Bronchus fibroblast of lung (primary cell): ENCODE measurements at places on chromosomes 4 and X. TPM values are rescaled to one million over a fixed set of nuclear protein-coding genes. Genes with fewer than 3 reads are reported as not detected.

Gene SEPTIN6
- total RNA-seq = 11.3 and 11.9 TPM in 2 replicates

Gene TRIM2
- 21.1 and 26.1 TPM in 2 replicates for total RNA-seq

Gene ASB5
- total RNA-seq = 0.30 and 0.50 TPM in 2 replicates

Gene TMEM144
- 1.2 and 1.5 TPM in 2 replicates for total RNA-seq

Gene DRP2
- 1.2 and 2.0 TPM in 2 replicates for total RNA-seq

Gene DCHS2
- under 0.01 TPM in 1 of 2 replicates, not detected in the other for total RNA-seq

Gene ADGRG2
- total RNA-seq = under 0.01 TPM in 2 replicates

Gene MAGEB6B
- total RNA-seq = not detected in 2 replicates

Gene GRIPAP1
- total RNA-seq = 10.8 and 11.0 TPM in 2 replicates

Gene MTMR8
- total RNA-seq = 0.59 TPM in 1 of 2 replicates, not detected in the other

Gene GLRA2
- not detected in 2 replicates for total RNA-seq

Gene TNIP3
- total RNA-seq = 0.30 and 0.50 TPM in 2 replicates

Gene CPZ
- 0.50 and 0.74 TPM in 2 replicates for total RNA-seq

Gene ASMT
- total RNA-seq = not detected in 2 replicates

Gene APLN
- 0.30 and 0.34 TPM in 2 replicates for total RNA-seq

Gene CASP3
- total RNA-seq = 17.4 and 21.2 TPM in 2 replicates

Gene XAGE1A
- not detected in 2 replicates for total RNA-seq

Gene TDO2
- 1.0 and 2.0 TPM in 2 replicates for total RNA-seq

Gene DDX53
- total RNA-seq = not detected in 2 replicates

Gene GPR50
- total RNA-seq = not detected in 2 replicates

Gene PCDH10
- total RNA-seq = 1.3 and 2.2 TPM in 2 replicates

Gene TREX2
- total RNA-seq = 0.84 TPM in 1 of 2 replicates, not detected in the other

Gene AREG
- total RNA-seq = 10.0 and 19.0 TPM in 2 replicates

Gene SRPX2
- total RNA-seq = 20.8 and 32.4 TPM in 2 replicates

Gene MAGEA3
- not detected in 2 replicates for total RNA-seq
